HCEC 1CT (cell line): ENCODE measurements at places on chromosomes 2 and 18.

DNA sequence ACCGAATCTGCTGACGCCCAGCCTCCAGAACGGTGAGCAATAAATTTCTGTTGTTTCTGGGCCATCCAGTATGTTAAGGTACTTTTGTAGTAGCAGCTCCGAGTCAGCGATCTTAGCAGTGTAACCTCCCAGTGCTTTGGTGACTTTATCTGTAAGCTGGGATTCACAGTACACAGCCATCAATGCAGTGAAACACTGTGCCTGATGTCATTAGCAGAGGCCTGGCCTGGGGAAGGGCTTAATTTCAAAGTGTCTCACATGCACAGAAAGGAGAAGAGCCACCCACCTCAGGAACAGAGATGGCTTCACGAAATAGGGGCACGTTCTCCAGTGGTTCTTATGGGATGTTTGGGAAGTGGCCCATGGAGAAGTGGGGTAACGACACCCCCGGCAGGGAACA lies 281.2 kb downstream of the PHLPP1 start:
- DNase-seq: no peak

DNA sequence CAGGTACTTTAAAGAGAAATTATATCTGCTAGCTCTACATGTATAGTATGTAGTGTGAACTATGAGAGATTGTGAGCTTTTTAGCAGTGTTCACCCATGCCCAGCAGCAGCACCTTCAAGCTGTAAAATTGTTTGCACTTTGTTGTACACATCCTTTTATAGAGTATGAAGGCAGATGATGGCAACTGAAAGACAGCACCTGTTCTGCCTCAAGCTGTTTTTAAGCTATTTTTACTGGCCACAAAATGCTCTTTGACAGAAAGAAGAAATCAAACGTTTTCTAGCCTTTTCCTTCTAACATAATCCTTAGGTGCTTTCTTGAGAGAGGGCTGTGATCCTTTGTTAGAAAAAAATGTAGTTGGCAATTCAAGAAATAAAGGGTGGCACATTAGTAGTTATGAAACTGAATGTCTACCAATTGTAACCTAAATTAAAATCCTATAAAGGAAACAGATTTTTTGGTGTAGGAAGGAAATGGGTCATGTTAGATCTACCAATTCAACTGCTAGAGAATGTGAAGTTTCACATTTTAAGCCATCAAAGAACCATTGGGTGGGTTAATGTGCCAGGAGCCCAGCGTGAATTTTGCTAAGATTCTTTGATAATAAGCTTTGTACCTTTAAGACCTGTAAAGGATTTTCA lies 59.5 kb downstream of the R3HDM1 start:
- no peak for DNase-seq

GRCh38 chr2:238488347-238488826 lies 61.7 kb downstream of the ASB1 start:
- no peak for DNase-seq

- DNase-seq: no peak
Observed at GRCh38 chr2:218395456-218395825, 4.2 kb upstream of the CTDSP1 start.

DNA sequence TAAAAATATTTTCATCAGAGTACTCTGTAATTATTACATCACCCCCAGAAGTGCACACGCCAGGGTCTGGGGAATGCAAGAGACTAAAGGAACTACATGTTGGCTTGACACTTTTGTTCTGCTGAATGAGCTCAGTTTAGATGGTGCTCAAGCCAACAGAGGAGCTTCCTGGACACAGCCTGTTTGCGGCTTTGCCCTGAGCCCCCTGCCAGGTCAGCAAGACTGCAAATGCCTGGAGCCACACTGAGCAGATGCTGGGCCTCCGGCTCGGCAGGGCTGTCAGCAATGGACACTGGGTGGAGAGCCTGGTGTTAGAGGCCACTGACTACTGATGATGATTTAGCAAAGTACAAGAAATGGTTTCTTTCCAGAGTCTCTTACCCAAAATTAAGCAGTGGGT lies 31.9 kb downstream of the PTPN18 start:
- DNase-seq: no peak

DNA sequence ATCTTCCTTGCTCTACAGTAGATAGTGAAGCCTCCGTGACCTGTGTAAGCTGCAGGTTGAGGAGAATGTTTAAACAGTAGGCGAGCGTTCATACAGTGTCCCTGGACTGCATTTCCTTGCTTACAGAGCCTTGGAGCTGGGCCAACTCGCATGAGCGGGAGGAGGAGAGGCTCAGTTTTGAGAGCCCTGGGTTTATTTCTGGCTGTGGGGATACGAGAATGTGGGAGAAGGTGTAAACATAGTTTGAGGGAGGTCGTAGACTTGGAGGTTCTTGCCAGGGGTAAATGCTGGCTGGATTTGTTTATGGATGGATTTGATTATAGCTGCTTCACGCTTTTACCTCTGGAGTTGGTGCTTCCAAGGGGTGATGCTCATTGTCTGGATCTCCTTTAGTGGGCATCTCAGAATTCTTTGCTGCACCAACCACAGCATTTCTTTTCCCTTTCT lies 20.8 kb downstream of the CRIM1 start:
- peak; percentile 72 for DNase-seq

DNA sequence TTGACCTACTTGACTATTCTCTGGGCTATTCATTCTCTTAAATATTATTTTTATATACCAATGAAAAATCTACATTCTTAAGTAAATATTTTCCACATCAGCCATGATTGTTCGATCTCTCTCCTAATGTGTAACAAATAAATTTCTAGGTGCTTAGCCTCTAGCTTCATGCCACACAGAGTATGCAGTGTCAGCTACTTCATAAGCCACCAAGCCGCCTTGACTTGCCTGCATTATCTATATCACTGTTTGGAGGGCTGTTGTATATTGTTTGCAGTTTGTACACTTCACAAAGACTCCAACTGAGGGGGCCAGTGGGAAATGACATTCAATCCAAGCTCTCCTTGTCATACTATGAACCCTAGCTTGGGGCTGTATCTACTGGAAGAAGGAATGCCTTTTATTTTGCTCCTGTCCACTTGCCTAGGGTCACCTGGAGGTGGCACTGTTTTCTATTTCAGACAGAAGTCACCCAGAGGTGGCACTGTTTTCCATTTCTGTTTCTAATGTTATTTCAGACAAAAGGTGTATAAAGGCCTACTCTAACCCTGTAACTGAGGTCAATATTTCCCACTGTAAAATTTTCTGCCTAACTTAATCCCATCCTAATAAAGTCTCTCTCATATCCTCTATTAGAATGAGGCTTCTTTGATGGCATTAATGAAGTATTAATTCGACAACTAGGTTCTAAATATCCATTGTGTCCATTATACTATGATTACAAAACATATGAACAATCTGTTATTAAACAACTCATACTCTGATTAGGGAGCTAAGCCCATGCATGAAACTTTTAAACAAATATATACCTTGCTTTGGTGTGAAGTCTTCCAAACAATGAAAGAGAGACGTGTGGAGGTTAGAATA lies 36.4 kb downstream of the COL5A2 start:
- peak; percentile 69 for DNase-seq

DNA sequence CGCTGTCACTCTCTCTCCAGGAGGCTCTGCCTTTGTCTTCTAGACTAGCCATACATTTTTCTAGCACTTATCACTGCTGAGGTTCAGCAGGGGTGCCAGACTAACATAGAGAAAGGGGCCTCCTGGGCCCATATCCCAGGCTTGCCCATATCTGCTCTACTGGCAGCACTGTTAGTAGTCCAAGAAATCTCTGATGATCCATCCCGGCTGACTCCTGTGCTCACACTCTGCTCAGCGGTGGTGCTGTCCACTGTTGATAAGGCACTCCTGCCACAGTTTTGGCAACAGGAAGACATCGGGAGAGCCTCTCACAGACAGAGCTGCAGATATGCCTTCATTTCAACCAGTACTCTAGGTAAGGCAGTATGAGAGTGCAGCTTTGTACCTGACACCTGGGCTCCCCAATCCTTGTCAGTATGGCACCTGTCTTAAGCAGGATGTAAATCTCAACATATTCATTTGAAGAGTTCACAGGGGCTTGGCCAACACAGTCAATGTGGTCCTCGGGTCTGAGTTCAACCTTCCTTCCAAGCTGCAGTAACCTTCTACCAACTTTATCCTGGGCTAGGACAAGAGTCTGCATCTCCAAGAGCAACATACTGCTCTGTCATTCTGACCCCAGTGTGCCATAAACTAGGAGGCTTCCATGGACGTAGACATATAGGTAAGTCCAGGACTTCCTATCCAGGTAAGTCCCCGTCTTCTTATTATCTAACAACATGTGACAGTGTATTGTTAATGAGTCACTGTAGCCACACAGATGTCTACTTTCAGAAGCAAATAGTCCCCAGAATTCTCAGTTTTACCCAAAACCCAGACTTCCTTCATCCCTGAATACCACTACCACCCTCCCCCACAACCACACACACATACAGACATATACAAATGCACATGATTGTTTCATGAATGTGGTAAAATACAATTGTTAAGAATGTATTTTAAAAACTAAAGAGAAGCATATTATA lies 16.2 kb downstream of the KLF7 start:
- DNase-seq: no peak

DNA sequence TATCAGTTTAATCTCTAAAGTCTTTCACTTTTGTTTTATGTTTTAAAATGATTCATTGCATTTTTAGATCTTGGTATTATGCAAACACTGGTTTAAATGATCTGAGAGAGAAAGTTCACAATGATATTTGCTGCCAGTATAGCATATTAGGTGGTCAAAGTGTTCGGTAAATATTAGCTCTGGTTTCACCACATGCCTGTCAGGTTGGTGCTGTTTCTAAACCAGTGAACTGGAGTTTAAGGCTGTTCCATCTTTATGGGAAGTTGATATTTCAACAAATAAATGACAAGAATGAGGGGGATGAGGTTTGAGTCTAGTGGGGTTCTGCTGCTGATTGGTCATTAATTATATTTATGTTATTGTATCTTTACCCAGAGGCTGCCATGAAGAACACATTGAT lies 436.4 kb downstream of the DCDC2C start:
- no peak for DNase-seq

GRCh38 chr2:218852911-218853667 lies 6.5 kb upstream of the WNT6 start:
- peak; percentile 57 for DNase-seq

- DNase-seq: peak; percentile 51
Observed at GRCh38 chr2:207143215-207144172, 22.3 kb downstream of the KLF7 start.

DNA sequence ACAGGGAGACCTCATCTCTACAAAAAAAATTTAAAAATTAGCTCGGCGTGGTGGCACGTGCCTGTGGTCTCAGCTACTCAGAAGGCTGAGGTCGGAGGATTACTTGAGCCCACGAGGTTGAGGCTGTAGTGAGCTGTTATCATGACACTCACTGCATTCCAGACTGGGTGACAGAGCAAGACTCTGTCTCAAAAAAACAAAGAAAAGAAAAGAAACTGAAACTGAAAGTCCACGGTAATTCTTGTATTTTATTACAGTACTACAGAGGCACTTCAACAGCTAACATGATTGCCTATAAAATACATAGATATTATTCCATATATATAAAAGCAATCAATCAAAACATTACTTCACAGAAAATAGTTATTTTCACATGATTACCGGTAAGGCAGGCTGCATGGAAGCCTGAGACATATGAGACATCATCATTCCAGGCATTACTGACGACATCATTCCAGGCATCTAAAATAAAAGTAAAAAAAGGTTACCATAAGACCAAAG lies 23.1 kb downstream of the PRPF40A start:
- peak; percentile 66 for DNase-seq

DNA sequence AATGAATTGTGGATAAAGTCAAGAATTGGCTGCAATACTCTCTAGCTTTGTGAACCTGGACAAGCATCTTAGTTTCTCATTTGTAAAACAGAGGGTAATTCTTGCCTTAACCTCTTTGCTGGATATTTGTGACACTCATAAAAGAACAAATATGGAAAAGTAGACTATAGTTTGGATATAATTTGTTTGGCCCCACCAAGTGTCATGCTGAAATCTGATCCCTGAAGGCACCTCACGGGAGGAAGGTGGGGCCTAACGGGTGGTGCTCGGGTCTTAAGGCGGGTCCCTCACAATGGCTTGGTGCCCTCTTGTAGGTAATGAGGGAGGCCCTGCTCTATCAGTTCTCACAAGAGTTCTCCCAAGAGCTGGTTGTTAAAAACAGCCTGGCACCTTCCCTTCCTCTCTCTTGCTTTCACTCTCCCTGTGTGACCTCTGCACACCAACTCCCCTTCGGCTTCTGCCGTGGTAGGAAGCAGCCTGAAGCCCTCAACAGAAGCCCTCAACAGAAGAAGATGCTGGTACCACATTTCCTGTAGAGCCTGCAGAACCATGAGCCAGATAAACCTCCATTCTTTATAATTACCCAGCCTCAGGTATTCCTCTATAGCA lies 37.4 kb downstream of the ARL4C start:
- no peak for DNase-seq

DNA sequence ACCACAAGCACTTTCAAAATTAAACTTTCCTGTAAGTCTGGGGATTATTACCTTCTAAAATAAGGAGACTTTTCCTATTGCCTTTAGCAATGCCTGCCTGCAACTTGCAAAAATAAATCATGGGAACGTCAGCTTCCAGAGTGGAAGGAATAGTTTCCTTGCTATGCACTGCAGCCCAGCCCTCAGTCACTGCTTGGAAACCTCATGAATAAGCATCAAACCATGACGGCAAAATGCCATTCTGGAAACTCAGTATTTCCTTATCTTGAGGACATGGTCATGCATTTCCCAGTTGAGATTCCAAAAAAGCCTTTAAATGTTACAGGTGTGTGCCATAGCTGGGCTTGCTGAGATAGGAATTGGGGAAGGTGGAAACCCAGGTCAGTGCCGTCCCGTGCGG lies 84.2 kb upstream of the OTOS start:
- DNase-seq: no peak

- DNase-seq: no peak
Observed at GRCh38 chr2:44077942-44078511, 82.2 kb upstream of the LRPPRC start.

GRCh38 chr2:70834881-70835280 lies 735 bp downstream of the CD207 start:
- DNase-seq: no peak

DNA sequence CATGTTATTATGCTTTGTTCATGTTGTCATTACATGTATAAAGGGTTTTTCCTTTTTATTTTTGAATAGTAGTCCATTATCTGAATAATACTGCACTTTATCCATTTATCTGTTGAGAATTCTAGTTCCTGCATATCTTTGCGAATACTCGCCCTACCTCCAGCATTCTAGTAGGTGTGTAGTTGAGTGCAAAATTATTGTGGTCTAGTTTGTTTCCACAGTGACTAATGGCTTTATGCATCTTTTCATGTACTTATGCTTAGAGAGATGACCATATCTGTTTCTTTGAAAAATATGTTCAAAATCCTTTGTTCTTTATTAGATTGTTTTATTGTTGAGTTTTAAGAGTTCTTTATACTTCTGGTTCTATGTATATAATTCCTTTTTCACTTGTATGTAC lies 48.8 kb downstream of the EIF5B start:
- DNase-seq: no peak

DNA sequence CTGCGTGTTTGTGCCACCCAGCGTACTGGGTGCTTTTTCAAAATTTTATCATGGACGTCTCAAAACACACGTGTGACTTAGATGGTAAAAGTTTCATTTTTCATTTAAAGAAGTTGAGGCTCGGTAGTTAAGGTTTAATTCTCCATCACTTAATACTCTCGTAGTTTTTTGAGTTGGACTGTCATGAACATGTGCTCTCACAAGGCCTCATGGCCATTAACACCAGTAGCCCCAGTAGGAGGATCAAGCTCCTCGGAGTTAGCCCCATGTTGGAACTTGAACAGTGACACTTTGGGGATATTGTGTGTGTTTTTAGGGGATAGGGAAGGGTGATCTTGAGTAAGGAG lies 15.3 kb downstream of the NMUR1 start:
- no peak for DNase-seq
